Stimulated activated CD4-positive, alpha-beta T cell treated with anti-CD3 and anti-CD28 coated beads, Interleukin-4, amount 100 ng/mL, for 1 hour (primary cell): ENCODE measurements at places on chromosomes 11 and 22.

- no peak for DNase-seq
These were observed 2.8 kb upstream of the MMP1 start for GRCh38 chr11:102800767-102801166.

GRCh38 chr11:85857098-85857497 lies 1.9 kb downstream of the CCDC83 start:
- no peak for DNase-seq

- no peak for DNase-seq
These were observed 351.2 kb downstream of the OPCML start for GRCh38 chr11:133181066-133181465.

- no peak for DNase-seq
These were observed 63.4 kb downstream of the NAT10 start for GRCh38 chr11:34168642-34169420.

DNA sequence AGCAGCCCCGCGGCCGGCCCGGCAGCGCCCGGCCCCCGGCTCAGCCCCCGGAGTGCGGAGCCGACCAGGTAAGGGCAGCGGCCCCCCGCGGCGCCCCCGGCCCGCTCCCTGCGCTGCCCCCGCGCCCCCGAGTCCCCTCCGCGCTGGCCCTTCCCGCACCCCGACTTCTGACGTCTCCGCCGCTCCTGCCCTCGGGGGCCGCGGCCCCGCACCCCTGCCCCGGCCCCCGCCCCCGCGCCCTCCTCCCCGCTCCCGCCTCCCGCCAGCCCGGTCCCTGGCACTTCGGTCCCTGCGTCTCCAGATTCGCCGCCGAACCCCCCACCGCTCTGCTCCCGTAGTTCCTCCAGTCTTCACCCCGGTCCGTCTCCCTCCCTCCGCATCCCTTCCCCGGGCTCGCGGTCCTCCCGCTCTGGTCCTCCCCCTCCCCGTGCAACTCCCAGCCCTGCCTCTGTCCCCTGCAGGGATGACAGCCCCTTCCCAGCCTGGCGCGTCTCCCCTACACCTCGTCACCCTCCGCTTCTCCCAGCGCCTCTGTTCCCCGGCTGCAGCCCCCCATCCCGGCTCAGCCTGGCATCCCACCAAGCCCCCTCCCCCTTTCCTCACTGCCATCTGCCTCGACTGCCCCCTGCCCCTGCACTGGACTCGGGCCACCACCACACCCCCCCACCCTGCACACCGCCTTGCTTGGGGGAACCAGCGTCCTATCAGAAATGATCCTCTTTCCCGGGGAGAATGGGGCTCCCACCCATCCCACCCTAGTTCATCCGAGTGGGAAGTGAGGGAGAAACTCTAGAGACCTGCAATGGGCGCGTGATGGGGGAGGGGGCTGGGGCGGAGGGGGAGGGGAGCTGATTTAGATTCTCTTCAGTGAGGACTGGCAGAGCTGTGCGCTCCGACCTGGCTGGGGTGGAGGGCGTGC lies 531 bp downstream of the GRIK4 start:
- DNase-seq, result no peak

DNA sequence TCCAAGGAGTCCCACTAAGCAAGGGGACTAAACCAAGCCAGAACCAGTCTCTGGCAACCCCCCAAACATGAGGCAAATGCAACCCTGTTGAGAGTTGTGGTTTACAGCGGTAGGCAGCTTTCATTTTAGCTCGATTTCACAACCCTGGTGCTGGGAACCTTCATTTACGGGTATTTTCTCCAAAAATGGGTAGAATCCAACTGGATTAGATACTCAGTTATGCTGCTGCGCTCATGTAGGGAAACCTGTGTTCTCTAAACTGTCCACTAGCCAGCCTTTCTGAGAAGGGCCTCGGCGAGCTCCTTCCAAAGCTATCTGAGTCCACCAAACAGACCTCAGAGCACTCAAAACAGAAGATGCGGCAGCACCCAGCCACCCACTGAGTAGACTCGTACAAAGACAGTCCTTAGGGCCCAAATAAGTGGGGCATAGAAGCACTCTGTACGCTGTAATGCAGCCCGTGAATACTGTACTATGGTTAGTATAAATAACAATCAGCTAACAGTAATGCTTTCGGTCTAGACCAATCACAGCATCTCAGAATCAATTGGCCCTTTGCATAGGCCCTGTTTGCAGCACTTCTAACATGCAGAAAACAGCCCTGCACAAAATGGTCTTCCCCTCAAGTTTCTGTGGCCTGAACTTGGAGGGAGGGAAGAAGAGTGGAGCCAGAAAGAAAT lies 104.7 kb downstream of the ETS1 start:
- DNase-seq, result no peak

DNA sequence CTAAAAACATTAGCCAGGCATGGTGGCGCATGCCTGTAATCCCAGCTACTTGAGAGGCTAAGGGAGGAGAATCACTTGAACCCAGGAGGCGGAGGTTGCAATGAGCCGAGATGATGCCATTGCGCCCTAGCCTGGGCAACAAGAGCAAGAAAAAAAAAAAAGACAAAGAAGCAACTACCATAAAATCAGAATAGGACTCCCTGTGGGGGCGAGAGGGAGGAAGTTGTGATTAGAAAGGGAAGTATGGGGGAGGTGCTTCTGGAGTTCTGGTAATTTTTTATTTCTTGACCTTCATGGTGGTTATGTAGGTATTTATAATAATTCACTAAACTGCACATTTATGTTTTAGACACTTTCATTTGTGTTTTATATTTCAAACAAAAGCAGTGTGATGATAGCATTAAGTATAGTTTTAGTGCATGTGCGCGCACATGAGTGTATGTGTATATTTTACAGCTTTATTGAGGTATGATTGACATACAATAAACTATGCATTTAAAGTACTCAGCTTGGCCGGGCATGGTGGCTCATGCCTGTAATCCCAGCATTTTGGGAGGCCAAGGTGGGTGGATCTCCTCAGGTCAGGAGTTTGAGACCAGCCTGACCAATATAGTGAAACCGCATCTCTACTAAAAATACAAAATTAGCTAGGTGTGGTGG lies 43.5 kb downstream of the SIK2 start:
- DNase-seq, result no peak

- no peak for DNase-seq
These were observed 136.4 kb downstream of the BRD1 start for GRCh38 chr22:49691256-49691655.

DNA sequence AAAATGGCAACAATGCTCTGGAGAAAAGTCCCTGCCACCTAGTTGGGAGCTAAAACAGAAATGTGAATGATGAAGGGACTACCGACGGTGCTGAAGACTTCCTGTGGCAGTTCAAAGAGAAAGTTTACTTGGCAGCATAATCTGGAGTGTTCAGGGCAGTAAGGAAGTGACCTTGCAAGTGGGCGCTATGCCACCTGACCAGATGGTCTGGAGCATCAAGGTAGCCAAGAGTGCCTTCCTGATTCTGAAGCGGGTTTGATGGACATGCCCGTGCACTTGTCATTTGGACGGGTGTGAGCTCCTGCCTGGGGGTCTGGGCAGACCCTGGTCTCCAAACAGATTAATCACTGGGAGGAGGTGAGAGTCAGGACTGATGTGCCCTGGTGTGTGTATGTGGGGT lies 1.8 kb upstream of the SNX19 start:
- DNase-seq, result no peak

DNA sequence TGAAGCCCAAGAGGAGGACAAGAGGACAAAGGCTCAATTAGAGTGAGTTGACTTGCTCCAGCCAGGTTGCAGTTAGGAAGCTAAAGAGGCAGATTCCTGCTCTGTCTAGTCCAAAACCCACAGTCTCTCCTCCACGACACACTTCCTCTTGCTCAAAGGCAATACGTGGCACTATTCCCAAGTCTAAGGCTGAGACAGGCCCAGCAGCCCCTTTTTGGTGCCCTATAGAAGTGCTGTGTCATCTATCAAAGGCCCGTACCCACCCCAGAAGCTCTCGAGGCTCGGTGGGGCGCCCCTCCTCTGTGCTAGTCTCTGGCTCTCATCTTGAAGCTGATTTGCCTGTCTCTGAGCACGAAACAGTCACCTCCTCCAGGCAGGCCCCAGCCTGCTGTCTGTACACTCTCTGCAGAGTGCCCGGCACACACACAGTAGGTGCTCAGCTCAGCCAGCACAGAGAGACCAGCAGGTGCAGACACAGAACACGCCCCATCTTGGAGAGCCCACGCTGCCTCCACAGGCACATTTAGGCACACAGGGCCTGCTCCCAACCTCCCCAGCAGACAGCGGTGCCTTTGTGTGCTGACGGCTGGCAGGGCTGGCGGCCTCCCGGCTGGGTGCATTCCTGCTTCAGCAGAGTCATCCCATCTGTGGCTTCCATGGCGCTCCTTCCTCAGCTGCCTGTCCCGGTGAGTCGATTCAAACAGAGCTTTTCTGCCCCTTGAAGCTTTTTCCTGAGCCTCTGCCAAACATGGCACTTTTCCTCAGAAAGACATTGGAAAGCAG lies 52.8 kb downstream of the MYH9 start:
- DNase-seq, result peak; percentile 43

- DNase-seq, result no peak
These were observed 289.7 kb downstream of the ST3GAL4 start for GRCh38 chr11:126645186-126645585.

DNA sequence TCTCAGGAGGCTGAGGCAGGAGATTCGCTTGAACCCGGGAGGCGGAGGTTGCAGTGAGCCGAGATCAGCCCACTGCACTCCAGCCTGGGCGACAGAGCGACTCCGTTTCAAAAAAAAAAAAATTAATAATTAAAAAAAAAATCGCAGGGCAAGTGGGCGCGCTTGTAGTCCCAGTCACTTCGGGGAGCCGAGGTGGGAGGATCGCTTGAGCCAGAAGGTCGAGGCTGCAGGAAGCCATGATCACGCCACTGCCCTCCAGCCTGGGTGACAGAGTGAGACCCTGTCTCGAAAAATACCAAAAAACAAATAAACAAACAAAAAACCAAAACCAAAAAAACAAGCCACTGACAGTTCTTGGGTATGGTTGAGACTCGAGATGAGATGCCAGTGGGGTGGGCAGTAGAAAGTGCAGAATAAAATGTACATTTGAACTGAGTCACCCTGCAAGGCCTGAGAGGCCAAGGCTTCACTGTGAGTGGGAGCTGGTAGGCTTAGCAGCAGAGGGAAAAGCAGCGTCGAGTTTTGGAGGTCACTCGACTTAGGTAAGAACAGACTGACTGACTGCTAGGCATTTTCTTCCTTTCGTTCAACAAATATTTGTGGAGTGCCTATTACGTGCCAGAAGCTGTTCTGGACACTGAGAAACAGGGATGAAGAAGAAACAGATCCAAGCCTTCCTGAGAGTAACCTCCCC lies 635 bp upstream of the LDHA start:
- peak; percentile 32 for DNase-seq

DNA sequence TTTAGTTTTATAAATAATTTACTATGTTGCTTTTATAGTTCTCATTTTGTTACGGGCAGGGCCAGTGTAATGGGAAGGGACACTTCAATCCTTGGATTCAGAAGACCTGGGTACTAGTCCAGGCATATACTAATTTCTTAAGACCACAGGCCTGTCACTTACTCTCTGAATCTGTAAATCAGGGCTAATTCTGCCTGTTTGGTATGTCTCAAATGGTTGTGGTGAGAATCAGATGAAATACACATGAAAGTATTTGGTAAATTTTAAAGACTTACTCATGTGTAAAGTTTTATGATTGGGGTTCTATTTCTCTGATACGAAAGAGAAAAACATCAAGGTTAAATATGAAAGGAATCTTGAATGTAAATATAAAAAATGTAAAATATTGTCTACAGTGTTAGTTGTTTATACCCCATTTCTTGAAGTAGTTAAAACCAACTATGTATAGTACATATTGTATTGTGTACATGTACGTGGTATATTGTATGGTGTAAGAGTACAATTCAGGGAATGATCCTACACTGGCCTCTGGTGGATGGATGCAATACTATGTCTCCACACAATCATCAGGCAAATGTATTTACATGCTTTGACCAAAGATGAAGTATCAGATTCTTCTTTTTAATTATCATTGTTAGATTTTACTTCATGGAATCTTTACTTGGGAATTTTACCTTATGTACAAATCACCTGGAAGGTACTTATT lies 24.5 kb upstream of the RAG2 start:
- DNase-seq, result no peak

DNA sequence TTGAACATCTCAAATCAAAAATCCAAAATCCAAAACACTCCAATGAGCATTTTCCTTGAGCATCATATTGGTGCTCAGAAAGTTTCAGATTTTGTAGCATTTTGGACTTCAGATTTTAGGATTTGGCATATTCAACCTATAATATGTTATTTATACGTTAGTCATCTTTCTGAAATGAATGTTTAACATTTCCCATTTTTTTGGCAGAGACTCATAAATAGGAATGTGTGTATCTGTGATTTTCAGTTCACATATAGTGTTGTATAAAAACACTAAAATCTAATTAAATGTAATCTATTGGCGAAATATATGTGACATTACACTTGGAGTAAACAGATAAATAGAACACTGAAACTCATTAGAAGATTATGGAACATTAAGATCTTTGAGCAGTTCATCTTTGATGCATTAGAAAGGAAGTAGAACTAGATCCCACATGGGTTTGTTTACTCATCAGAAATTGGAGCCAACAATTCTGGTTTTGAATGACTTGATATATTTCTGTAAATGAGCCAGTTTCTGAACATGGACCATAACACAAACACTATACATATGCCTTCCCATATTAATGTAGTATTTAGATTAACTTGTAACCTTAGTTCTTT lies 153.1 kb downstream of the UVRAG start:
- no peak for DNase-seq

DNA sequence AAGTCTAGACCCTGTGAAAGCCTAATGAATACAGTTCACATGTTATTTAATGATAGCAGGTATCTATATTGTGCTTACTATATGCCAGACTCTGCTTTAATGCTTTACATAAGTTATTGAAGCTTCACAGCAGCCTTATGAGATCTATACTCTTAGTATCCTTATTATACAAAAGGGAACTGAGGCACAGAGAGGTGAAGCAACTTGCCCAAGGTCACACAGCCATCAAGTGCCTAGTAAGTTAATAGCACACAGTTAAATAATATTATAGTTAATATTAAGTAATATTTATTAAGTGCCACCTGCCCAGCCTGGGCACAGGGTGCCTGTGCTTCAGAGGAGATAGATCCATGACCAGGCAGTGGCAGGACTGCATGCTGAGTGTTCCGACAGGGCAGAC lies 78.1 kb downstream of the TP53I11 start:
- no peak for DNase-seq

DNA sequence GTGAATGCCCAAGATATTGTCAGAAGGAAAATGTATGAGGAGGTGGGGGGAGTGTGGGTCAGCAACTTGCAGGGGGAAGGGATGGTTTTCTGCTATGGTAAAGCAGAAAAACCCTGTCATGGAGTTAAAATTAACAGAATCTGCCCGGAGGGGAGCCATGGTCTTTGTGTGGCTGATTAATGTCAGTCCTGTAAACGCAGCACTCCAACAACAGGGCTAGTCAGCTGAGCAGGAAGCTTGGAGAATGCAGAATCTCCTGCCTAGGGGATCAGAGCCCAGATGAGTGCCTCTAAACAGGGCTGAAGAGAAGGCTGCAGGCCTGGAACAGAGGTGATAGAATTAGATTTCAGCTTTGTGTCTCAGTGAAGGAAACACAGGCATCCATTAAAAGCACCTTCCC lies 140.9 kb upstream of the MTNR1B start:
- DNase-seq, result no peak

GRCh38 chr11:66133216-66133775 lies 63.2 kb downstream of the PACS1 start:
- DNase-seq, result no peak

GRCh38 chr11:8863838-8864237 lies 47.2 kb upstream of the AKIP1 start:
- no peak for DNase-seq

GRCh38 chr11:11312738-11313137 lies 40.3 kb downstream of the CSNK2A3 start:
- DNase-seq, result no peak

GRCh38 chr11:66820381-66820780 lies 22.9 kb upstream of the RCE1 start:
- DNase-seq, result no peak
